ENCODE measurements at places on chromosomes 6 and 20.

- peak; percentile 31 for DNase-seq
Measured at GRCh38 chr6:107545763-107546162, 55.8 kb downstream of the SOBP start.

- DNase-seq: no peak
Measured at GRCh38 chr6:125759184-125759902, 9.9 kb downstream of the HEY2 start.

- no peak for DNase-seq
Measured at GRCh38 chr20:47303736-47304135, 52.8 kb downstream of the ZMYND8 start.

DNA sequence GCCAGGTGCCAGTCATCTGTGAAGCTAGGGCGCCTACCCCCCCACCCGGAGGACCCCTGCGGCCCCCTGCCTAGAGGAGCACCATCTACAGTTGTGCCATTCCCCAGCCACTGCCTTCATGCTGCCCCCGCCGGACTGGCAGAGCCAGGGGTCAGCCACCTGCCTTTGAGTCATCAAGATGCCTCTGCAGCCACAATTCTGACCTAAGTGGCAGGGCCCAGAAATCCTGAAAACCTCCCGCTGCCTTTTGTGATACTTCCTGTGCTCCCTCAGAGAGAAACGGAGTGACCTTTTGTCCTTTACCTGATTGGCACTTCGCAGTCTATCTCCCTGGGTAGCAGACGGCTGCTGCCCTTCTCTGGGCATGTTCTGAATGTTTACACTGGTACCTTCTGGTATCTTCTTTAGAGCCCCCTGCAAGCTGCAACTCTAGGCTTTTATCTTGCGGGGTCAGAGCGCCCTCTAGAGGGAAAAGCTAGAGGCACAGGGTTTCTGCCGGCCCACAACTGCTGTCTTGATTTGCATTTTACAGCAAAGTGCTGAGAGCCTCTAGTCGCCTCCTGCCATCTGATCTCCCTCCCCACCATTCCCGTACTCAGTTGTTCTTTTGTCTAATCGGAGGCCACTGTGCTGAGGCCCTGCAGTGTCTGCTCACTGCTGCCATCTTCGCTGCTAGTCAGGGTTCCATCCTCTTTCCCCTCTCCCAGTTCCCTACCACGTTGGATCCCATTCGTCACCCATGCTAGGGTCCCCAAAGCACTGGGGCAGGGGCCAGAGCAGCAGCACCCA is 26.9 kb downstream of the SPATA2 start:
- DNase-seq: peak; percentile 65

DNA sequence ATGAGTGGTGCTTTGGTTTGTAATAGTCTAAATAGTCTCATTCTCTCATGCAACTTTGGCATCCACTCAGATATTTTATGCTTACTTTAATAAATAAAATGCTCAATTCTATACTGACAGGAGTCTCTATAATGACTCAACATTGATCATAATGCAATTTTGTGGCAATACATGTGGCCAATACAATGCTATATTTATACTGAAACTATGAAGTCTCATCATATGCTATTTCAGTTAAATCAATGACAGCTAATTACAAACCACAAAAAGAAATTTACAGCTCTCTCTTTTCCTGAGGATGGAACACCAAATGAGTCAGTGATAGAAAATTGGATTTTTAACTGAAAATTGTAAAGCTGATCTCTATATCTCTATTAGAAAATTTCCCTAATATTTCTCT is 77.1 kb downstream of the WASF1 start:
- no peak for DNase-seq

DNA sequence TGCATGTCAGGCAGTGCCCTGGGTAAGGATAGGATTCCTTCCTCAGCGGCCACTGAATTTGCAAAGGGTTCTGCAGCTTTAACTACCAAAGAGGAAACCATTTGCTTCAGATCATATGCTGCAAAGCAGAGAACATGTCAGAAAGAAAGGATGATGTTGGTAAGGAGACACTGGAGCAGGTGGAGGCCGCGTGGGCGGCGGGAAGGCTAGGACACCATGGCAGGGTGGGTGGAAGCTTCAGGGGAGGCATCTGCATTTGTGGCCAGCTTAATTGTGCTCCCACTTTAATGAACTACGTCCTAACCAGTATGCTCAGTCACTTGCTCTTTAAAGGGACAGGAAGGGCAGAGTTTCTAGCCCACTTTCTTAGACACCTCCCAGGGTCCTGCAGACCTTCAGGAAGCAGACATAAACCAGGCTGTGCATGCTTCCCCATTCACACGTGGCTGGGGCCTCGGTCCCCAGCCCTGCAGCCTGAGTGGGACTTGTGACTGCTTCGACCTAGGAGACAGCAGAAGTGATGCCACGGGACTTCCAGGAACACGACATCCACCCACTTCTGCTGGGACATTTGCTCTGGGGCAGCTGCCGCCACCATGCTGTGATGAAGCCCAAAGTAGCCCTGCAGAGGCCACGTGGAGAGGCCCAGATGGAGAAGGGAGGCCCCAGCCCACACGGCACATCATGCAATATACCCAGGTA is 76.1 kb downstream of the GINS1 start:
- no peak for DNase-seq

- DNase-seq: no peak
Measured at GRCh38 chr6:148466158-148466557, 123.5 kb downstream of the SASH1 start.

DNA sequence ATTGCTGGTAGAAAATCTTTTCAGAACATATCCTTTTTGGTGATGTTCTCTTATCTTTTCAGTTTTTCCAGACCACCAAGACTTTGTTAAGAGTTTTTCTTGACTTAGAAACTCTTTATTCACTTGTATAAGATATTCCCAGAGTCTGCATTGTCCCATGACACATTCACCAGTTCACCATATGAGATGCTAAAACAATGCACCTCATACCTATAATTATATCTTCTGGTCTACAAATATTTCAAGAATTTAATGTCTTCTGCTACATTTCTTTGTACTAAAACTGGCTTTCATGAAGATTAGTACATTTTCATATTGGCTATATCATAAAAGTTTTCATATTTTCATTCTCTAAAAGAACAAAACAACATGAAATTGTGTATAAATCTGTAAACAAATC is 111.3 kb downstream of the ADGRG6 start:
- no peak for DNase-seq

GRCh38 chr20:829551-829950 is 4.0 kb upstream of the FAM110A start:
- DNase-seq: no peak

DNA sequence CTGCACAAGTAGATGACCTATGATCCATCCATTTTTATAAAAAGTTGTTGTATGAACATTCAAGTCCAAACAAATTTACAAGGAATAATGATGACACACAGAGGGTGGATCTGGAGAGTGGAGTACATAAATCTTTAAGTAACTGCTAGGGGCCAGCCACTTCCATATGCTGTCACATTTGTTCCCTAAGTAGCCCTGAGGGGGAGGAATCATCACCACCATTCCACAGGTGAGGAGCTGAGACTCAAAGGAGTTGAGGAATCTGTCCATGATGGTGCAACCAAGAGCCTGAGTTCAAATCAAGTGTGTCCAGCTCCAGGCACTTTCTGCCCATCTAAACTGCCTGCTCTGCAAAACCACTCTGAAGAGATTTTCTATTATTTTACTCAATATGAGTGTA is 132.1 kb downstream of the AIG1 start:
- no peak for DNase-seq

GRCh38 chr20:18609741-18610140 is 21.9 kb downstream of the DTD1 start:
- no peak for DNase-seq

DNA sequence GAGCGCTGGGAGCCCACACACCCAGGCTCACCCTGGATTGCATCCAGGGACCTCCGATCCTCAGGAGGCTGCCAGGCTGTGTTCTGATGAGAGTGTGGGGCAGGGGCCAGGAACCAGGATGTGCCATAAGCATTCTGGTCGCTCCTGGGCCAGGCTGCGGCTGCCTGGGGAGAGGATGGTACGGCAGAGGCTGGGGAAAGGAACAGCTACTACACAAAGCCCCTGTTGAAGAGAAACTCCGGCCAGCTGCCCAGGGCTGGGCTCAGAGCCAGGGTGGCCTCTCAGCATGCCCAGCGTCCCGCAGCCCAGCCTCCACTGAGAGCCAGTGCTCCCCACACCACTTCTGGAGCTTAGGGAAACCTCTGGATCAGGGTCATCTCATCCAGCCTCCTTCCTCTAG is 21.7 kb upstream of the OCSTAMP start:
- no peak for DNase-seq

- no peak for DNase-seq
Measured at GRCh38 chr20:59818911-59819310, 114.5 kb downstream of the SYCP2 start.

GRCh38 chr20:50789968-50790650 is 4.8 kb upstream of the BCAS4 start:
- DNase-seq: no peak

GRCh38 chr20:63463400-63464288 is 8.8 kb downstream of the KCNQ2 start:
- DNase-seq: no peak

- DNase-seq: no peak
Measured at GRCh38 chr20:57902473-57902872, 192.7 kb upstream of the PMEPA1 start.

- no peak for DNase-seq
Measured at GRCh38 chr6:169986171-169986847, 234.9 kb downstream of the ERMARD start.
